GM23248 (cell line): ENCODE measurements at places on chromosomes 3 and 15.

- peak; percentile 46 for DNase-seq
These were observed 169.3 kb downstream of the ADAMTS9 start for GRCh38 chr3:64518496-64518895.

- DNase-seq, result no peak
These were observed 18.0 kb downstream of the ESYT3 start for GRCh38 chr3:138452436-138452835.

DNA sequence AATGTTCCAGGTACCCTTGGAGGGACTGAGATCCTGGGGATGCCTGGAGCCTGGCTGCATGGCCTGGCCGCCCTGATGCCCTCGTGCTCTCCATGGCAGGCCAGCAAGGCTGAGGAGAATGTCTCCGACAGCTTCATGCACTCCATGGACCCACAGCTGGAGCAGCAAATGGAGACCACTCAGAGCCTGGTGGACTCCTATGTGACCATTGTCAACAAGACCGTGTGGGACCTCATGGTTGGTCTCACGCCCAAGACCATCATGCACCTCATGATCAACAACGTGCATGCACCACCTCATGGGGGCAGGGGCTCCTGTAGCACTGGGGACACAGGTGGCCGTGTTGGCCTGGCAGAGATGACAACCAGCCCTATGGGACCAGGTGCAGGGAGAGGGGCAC, 19.7 kb downstream of the GOLGA6A start:
- no peak for DNase-seq

DNA sequence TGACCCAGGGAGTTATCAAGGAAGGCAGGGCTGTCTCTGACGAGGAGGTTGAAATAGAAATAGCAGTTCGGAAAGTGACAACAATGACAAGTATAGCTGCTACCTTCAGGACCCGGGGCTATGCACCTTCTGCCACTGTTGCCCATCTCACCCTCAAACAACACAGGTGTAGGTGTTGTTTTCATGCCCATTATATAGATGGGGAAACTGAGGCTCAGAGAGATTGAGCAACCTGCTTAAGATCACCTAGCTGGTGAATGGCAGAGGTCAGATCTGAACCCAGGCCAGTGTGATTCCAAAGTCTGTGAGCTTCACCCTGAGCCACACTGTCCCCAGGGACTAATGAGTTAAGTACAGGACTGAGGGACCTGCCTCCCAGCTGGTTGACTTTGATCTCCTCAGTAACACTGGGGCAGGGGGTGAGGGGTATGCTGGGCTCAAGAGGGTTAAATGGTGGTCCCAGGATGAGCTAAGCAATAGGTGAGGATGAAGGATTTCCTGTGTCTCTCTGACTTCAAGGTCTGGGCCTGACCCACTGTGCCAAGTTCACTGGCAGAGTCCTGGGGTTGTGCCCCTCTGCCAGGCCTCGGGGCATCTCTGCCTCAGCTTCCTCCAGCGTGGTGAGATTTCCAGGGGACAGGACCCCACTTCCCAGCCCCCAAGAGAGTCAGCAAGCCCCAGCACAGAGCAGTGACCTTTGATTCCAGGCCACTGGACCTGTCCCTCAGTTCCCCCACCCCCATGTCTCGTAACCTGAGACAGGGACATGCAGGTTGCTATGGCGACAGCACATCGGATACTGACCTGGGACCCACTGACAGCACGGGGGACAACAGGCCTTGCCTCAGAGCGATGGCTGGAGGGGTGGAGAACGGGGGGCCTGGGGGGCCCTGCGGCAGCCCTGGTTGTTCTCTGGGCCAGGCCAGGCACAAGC, 35.0 kb downstream of the ATP2B2 start:
- DNase-seq, result no peak

DNA sequence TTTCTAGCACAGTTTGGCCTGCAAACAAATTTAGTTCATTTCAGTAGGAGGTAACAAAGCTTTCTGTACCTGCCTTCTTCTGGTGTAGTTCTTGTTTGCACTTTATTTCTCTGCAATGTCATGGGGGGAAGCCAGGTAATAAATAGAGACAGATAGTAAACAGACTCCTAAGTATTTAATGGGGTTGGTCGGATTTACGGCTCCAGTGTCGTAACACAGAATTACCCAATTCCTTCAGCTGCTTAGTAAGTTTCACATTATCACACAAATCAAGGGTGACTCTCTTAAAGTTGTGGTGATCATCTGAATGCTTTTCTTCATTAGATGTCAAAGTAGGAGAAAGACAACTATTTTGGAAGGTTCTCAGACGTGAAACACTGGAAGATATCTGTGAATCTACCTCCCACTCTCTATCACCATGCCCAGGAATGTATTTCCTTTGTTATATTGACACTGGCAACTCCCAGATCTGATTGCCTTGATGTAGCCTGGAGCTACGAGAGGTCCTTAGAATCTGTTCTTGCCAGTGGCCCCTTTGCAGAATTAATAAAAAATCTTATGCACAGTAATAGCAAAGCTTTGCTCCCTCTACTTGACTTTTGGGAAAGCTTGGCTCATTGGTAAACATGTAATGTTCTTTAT, 25.0 kb upstream of the TMC3 start:
- DNase-seq, result peak; percentile 58

GRCh38 chr15:75455424-75455981, 4.0 kb upstream of the SIN3A start:
- peak; percentile 96 for DNase-seq

- no peak for DNase-seq
These were observed 10.0 kb upstream of the ARL8B start for GRCh38 chr3:5112043-5112442.

GRCh38 chr3:138196023-138196422, 8.9 kb downstream of the ARMC8 start:
- no peak for DNase-seq

DNA sequence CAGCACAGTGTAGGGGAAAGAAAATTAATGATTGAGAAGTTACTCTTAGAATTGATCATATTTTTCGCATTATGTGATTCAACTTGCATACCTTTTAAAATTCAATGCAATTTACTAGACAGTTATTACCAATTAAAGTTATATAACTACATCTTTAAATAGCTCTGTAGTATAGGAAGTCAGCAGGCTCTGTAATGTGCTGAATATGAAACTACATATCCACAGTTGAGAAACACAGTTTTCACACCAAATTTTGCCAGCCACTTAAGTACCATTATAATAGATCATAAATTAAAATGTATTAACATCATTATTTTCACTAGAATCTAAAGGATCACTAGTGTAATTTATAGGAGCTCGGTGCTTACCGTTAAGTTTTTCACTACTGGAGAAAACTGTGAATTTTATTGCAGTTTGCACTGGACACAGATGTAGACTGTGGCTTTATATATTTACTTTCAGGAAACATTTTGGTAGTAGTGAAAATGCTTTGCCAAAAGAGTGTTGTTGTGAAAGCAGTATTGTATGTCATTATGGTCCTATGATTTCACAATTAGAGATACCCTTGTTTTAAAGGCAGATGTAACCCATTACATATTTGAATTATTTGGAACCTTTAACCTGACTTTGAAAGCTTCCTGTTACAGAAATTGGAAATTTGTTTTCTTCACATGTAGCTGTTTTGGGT, 113.6 kb downstream of the PLCL2 start:
- DNase-seq, result no peak

GRCh38 chr3:133991209-133991608, 38.5 kb downstream of the SLCO2A1 start:
- DNase-seq, result peak; percentile 80

DNA sequence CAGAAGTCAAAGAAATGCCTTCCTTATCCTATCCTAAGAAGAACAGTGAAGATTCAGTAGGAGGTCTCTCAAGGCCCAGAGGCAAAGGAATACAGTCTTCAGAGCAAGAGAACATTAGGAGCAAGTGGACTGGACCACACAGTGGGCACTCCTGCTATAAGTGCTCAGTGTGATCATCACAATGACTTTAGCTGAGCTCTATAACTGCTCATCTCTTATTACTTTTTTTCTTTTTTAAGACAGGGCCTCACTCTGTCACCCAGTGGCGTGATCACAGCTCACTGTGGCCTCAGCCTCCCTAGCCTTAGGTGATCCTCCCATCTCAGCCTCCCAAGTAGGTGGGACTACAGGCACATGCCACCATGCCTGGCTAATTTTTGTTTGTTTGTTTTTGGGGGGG, 48.1 kb downstream of the COL8A1 start:
- no peak for DNase-seq

DNA sequence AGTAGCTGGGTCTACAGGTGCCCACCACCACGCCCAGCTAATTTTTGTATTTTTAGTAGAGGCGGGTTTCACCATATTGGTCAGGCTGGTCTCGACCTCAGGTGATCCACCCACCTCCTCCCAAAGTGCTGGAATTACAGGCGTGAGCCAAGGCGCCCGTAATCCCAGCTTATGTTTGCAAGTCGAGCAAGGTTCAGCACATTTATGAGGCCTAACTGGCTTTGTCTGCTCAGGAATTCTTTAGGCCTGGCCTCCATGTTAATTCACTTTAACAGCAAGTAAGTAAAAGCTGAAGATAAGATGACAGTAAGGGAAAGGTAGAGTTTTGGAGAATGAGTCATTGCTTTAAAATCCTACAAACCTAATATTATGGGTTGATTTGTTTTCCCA, 24.6 kb downstream of the SIDT1 start:
- no peak for DNase-seq

DNA sequence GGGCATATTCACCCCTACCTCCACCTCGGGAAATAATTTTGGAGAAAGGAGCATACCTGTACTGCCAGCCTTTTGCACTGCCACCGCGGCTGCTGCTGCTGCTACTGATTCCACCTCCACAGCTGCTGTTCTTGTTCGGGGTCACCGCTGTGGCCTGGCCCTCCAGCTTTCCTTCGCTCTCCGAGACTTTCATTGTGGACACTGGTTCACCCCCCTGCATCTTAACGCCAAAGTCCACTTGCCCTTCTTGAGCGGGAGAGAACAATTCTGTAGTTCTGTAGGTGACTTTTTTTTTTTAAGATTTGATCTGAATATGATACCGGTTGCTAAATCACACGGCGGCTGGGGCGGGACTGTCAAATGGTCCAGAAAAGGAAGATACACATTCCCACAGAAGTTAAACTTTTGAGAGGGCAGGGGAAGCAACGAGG, 701 bp downstream of the OSBPL11 start:
- peak; percentile 61 for DNase-seq

GRCh38 chr3:108134555-108134880, 43.7 kb upstream of the CD47 start:
- no peak for DNase-seq

DNA sequence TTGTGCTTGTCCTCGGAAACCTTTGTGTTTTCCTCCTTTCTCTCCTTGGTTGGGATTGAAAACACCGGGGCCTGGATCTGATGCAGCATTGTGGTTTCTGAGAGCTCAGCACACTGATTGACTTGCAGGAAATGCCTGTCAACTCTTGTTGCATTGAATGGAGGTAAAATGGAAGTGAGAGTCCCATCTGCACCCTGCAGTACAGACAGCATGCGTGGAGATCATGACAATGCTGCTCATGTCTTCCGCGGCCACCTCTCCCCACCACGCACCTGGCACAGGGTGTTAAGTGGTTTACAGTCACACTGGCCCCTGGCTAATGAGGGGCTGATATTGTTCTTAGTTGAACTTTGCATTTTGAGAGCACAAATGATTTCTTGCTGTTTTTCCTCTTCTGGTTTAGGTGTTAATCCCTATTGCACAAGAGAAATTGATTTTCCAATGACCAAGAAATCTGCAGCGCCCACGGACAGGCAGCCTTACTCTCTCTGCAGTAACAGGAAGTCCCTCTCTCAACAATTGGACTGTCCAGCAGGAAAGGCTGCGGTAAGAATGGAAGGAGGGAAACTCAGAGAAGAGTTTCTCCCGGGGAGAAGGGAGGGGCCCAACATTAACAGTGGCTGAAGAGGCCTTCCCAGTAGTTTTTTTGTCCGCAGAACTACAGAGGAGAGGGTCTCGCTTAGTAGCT, 58.5 kb downstream of the STARD5 start:
- no peak for DNase-seq

DNA sequence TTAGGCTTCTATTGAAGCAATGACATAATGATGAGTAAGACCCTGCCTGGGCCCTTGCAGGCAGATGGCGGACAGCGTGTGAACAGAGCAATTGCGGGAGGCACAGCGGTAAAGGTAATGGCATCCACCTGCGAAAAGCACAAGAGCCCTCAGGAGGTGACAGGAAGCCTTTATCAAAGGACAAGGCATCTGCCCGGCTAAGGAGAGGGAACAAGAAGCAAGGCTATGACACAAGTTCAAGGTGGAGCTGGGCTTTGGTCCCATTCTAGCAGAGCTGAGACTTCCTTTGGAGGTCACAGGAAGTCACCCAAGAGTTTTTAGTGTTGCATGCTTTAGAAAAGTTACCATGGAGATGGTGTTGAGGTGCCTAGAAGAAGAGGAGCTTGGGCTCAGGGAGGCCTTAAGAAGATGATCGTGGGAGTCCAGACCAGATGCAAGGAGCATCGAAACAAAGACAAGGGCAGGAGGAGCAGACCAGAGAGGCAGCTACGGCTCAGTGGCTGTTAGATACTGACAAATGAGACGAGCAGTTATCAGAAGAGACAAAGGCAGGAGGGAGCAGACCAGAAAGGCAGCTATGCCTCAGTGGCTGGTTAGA, 34.5 kb downstream of the OSBPL10 start:
- DNase-seq, result no peak

GRCh38 chr3:129940086-129940485, 34.4 kb upstream of the TRH start:
- DNase-seq, result peak; percentile 42

- peak; percentile 98 for DNase-seq
These were observed 127.0 kb downstream of the KLHL25 start for GRCh38 chr15:85667491-85668424.

DNA sequence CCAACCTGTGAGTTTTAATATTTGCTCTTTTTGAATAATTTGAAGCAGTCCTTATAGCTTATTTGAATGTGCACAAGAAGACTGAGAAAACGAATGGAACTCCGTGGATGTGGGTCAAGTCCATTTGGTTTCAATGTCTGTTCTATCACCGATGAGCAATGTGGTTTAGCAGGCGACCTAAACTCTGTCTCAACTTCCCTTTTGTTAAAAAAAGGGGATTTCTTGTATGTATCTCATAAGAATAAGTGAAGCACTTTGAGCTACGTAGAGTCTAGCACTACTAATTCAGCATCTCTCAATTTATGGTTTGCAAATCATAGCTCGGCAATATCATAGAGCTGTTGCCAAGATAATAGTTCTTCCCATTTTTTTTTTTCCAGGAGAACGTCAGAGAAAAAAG, 4.6 kb upstream of the SKIL start:
- no peak for DNase-seq

GRCh38 chr3:16802389-16802788, 82.4 kb upstream of the PLCL2 start:
- no peak for DNase-seq

DNA sequence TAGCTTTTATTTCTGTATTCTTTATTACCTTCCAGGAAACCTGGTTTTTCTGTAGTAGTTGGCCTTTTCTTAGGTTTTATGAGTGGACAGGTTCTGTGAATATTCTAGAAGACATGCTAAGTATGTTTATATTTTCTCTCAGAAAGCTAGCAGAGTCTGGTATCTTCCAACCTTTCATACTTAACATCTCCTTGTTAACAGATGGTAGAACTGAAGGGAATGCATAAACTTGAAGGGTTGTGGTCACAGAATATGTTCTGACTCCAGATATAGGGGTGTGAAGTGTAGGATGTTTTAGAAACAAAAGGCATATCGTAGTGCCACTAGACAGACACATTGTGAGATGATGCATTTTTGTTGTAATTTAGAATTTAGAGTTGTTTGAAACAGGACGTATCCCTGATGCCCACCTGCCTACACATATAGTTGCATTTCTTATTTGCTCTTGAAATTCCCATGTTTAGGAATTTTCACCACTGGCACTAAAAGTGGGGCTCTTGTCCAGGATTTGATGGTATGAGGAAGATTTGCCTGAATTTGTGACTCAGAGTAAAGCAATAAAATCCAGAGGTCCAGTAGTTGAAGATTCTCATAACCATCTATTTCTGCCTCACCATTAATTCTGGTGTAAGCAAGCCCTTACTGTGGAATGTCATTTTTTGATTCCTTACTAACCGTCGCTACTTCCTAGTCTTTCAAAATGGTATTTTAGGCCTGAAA, 274.5 kb downstream of the FEZF2 start:
- DNase-seq, result peak; percentile 22
